ENCODE measurements at places on chromosomes 3 and 15.

DNA sequence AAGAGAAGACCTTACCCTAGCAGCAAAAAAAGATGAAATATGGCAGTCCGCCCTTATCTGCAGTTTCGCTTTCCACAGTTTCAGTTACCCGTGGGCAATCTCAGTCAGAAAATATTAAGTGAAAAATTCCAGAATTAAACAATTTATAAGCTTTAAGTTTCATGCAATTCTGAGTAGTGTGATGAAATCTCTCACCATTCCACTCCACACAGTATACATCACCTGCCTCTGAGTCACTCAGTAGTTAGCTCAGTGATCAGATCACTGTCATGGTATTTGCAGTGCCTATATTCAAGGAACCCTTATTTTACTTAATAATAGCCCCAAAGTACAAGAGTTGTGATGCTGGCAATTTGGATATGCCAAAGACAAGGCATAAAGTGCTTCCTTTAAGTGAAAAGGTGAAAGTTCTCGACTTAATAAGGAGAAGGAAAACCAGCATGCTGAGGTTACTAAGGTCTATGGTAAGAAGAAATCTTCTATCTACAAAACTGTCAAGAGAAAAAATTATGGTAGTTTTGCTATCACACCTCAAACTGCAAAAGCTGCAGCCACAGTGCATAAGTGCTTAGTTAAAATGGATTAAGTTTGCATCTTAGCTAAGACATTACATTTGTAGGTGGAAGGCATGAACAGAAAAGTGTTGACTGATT is 48.1 kb downstream of the HSPBAP1 start:
- no peak for DNase-seq

DNA sequence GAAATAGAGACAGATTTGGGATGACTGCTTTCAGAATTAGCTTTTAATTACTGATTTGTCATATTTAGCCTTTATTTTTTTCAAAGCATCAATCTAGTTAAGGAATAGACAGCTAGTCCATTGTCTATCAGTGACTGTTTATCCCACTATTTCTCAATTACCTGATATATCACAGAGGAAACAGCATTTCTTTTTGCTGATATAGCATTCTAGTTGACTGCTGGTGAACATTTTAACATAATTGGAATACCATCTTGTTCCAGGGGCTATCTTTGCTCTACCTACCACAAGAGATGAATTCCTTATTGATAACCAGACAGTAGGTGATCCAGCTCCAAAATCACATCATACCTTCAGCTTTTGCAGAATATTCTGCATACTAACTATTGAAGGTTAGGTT is 982.7 kb downstream of the SQOR start:
- no peak for DNase-seq

DNA sequence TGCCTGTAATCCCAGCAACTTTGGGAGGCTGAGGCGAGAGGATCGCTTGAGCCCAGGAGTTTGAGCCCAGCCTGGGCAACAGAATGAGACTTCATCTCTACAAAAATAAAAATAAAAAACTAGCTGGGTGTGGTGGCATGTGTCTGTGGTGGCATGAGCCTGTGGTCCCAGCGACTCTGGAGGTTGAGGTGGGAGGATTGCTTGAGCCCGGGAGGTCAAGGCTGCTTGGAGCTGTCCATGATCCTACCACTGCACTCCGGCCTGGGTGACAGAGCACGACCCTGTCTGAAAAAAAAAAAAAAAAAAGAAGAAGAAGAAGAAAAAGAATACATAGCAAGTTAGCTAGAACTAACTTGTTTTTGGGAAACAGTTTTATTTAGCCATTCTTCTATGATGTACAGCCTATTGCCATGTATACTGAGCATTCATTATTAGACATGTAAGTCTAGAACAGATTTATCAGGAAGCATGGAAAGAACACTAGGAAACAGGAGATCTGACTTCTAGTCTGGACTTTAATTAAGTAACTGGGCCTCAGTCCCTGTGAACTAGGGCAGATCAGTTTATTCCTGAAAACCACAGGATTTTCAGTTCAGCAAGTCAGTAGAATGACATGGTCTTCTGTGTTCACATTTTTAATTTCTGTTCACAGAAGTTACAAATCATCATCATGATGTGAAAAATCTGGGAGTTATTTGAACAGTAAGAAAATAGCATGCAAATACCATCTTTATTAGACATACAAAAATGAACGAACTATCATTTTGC is 65.5 kb downstream of the KAT2B start:
- DNase-seq = no peak

- no peak for DNase-seq
Observed at GRCh38 chr3:52529376-52530333, 4.0 kb downstream of the NT5DC2 start.

GRCh38 chr3:37945156-37945806 is 45.3 kb upstream of the VILL start:
- no peak for DNase-seq

All from stimulated activated CD4-positive, alpha-beta T cell treated with anti-CD3 and anti-CD28 coated beads, Interleukin-1b, Interleukin-23, amount 100 ng/mL, for 4 hours (primary cell).